ENCODE measurements at places on chromosomes 12 and 14. TPM values are rescaled to one million over a fixed set of nuclear protein-coding genes. Genes with fewer than 3 reads are reported as not detected.

The EML1 gene
- 23.5 TPM for total RNA-seq

The VCPKMT gene
- 4.9 TPM for total RNA-seq

The GPR84 gene
- not detected for total RNA-seq

The SCNN1A gene
- total RNA-seq = under 0.01 TPM

The KRT86 gene
- not detected for total RNA-seq

The SLC48A1 gene
- 14.3 TPM for total RNA-seq

The KRT80 gene
- total RNA-seq = under 0.01 TPM

The GRIN2B gene
- total RNA-seq = not detected

The GLI1 gene
- 0.78 TPM for total RNA-seq

The CLEC9A gene
- not detected for total RNA-seq

The CLMN gene
- 6.6 TPM for total RNA-seq

The EFS gene
- 0.59 TPM for total RNA-seq

The OR4K15 gene
- not detected for total RNA-seq

The RNASE3 gene
- not detected for total RNA-seq

The PTPRQ gene
- total RNA-seq = 2.2 TPM

The CRIP1 gene
- 4.4 TPM for total RNA-seq

The CLEC1A gene
- not detected for total RNA-seq

The HOXC13 gene
- not detected for total RNA-seq

The C1S gene
- total RNA-seq = 43.2 TPM

The PRKD1 gene
- total RNA-seq = 19.8 TPM

The HECTD1 gene
- total RNA-seq = 197 TPM

The NYNRIN gene
- total RNA-seq = 4.8 TPM

The FGF6 gene
- not detected for total RNA-seq

The KIF26A gene
- under 0.01 TPM for total RNA-seq

The GZMB gene
- total RNA-seq = not detected

The BDKRB2 gene
- total RNA-seq = 77.9 TPM

The STYX gene
- total RNA-seq = 23.1 TPM
